ENCODE measurements at places on chromosomes 2 and 18. TPM values are rescaled to one million over a fixed set of nuclear protein-coding genes. Genes with fewer than 3 reads are reported as not detected.

The KLHL30 gene
- not detected for total RNA-seq

The TMEM37 gene
- not detected for total RNA-seq

The COX7A2L gene
- 117 TPM for total RNA-seq

The CTAGE1 gene
- not detected for total RNA-seq
